ENCODE measurements at places on chromosomes 1 and 21.

DNA sequence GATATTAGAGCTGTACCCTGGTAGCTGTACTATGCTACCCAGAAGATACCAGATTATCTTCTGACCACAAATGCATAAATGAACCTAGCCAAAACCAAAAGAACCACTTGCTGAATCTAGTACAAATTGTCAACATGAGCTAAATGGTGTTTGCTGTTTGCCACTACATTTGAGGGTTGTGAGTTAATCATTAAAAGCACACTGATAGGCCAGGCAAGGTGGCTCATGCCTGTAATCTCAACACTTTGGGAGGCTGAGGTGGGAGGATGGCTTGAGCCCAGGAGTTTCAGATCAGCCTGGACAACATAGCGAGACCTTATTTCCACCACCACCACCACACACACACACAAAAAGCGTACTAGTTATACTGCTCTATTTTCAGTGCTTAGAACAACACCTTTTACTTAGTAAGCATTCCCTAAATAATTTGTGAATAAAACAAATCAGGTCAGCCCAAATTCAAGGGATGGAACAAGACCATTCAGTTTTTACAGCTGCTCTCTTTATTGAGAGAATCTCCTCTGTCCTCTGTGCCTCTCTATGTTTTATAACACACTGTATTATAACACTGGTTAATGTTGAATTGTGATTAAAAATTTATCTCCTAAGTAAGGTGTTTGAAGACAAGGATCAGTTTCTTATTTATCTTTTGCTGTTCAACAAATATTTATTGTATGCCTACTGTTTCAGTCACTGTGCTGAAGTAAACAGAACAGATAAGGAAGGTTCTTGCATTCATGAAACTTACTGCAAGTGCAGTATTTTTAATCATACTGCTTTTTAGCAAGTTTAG is 44.0 kb downstream of the MAGI3 start:
- DNase-seq: no peak

DNA sequence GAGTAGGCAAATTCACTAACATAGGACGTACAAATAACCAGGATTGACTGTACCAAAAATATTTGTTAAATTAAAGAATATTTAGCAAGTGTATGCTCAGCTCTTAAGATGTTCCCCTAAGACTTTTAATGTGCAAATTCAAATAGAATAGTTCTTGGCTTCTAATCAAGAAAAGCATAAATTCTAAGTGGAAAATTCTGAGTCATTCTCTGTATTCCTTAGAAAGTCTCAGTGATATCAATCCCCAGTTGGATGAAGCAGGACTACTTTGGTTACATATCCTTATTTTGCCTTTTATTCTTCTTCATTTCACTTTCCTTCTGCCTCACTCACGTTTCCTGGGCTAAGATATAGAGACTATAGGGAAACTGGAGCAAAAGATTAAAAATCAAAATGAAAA is 130.2 kb downstream of the IFI44 start:
- DNase-seq: no peak

DNA sequence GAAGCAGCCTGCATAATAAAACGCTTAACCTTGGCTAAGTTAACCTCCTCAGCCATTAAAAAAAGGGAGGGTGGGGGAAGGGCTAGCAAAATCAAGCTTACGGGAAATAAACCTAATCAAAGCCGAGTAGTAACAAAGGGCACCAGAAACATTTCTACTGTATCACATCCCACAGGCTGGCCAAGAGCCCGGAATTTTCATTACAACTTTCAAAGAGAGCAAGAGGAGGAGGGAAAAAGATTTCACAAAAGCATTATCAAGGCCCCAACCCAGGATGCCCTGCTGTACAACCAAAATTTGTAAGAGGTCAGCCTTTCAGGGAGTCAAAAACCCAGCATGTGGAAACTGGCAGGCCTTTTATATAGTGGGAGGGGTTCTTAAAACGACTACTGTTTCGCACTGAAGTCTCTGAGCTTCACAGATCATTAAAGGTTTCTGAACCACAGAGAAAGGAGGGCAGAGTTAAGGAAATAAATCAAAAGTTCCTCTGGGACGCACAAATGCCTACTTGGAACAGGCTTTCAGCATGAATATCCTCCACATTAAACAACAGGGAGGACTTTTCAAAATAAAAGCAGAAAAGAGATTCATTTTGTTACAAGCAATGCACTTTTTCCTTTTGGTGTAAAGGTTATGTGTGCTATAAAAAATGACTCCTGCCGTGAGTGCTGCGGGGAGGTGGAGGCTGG is 90.4 kb downstream of the SLC45A1 start:
- no peak for DNase-seq

- no peak for DNase-seq
Observed at GRCh38 chr1:218034468-218034867, 250.6 kb upstream of the RRP15 start.

- peak; percentile 95 for DNase-seq
Observed at GRCh38 chr21:34908419-34909055, 140.6 kb downstream of the RUNX1 start.

DNA sequence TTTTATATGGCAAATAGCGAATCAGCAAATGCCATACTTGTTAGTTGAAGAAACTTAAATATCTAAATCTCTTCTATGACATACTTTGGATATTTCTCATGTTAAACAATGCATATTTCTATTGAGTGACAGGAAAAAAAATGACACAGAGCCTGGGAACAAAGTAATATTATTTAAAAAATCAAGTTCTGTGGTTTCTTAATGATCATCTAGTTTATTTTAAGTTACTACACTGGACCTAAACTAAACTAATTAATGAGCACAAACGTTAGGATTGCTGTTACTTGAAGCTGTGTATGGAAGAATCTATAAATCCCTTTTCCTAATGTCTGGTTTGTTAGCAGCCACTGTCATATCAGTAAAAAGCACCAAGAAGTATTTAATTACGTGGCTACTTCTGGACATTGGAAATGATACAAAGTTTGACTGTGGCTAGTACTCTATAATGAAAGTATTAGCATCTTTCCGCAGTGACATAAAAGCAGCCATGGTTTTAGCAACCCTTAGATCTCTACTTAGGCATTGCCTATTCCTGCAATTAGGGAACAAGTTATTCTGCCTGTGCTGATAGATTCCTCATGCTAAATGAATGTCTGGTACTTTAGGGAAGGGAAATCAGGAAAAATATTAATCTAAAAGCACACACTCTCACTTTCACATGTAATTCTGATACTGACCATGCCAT is 981.7 kb upstream of the B3GALT2 start:
- DNase-seq: no peak

- DNase-seq: no peak
Observed at GRCh38 chr1:25568834-25569596, 25.6 kb downstream of the LDLRAP1 start.

Measured in hematopoietic multipotent progenitor cell (in vitro differentiated cells).